ENCODE measurements at places on chromosomes 6 and 20.

DNA sequence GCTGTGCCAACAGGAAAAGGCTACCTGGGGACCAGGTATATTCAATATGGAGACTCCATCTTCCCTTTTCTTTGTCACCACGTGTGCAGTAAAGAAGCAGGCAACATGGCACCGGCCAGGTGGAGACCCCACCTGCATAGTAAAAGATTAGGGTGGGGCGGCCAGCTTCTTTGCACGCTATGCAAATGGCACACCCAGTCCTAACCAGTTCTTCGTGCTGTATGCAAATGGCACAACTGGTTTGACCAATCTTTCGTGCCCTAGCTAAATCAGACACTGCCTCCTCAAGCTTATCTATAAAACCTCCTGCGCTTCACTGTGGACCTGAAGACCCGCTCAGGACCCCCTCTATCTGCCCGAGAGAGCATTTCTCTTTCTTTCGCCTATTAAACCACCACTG is 88.8 kb upstream of the EZR start:
- no peak for DNase-seq

GRCh38 chr20:22499515-22500166 is 84.7 kb downstream of the FOXA2 start:
- peak; percentile 97 for DNase-seq

GRCh38 chr6:21244897-21245470 is 348.6 kb upstream of the SOX4 start:
- no peak for DNase-seq

GRCh38 chr20:3935295-3935955 is 46.2 kb downstream of the PANK2 start:
- no peak for DNase-seq

GRCh38 chr6:50848989-50849795 is 30.5 kb downstream of the TFAP2B start:
- DNase-seq: no peak

DNA sequence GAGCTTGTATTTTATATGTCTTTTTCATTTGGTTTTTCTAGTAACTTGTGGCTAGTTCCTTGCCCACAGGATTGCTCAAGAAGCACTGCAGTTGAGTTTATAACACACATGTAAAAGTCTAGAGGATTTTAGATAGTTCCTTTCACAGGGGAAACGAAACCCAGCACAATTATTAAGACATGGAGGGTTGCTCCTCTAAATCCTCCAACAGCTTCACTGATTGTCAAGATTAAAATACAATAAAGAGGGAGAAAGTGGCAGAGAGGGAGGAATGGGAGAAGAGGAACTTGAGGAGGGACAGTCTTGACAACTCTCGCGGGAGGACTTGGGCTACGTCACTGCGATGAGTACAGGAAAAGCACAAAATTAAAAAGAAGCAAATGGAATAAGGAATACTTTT is 9.7 kb upstream of the TBC1D7 start:
- DNase-seq: no peak

- DNase-seq: no peak
These were observed 5.1 kb downstream of the QKI start for GRCh38 chr6:163419413-163420288.

DNA sequence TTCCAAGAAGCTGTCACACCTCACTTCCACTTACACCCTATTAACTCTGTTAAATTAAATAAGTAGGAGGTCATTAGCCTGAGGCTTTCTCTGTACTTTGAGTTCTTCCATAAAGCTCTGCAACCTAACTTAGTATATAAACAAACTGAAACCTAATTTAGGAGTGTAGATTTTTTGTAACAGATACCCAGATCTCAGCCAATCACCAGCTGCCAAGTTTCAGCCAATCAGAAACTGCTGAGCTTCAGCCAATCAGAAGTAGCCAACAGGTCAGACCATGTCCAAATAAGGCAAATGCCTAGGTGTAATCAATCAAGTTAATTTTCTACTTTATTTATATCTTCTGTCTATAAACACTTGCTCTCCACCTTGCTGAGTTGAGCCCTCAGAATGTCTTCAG is 142.7 kb upstream of the SULF2 start:
- DNase-seq: no peak

- DNase-seq: no peak
These were observed 119.1 kb upstream of the SLC2A12 start for GRCh38 chr6:134171517-134171916.

- DNase-seq: no peak
These were observed 220.8 kb downstream of the ERMARD start for GRCh38 chr6:169972101-169972651.

DNA sequence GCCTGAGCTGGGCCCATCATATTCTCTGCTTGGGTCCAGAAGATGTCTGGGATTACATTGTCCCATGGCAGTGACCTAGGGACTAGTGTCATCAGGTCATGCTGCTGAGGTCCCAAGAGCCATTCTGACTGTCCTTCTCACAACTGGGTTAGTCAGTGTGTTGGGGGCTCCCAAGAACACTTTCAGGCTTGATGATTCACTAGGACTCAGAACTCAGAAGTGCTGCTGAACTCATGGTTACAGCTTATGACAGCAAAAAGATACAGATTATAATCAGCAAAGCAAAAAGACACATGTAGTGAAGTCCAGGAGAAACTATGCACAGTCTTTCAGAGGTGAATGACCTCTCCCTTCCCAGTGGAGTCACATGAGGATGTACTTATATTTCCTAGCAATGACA is 107.8 kb downstream of the SYNE1 start:
- DNase-seq: no peak

GRCh38 chr20:48017509-48017908 is 232.2 kb upstream of the SULF2 start:
- no peak for DNase-seq

- DNase-seq: no peak
These were observed 1044.7 kb downstream of the KIF16B start for GRCh38 chr20:15528391-15529111.

DNA sequence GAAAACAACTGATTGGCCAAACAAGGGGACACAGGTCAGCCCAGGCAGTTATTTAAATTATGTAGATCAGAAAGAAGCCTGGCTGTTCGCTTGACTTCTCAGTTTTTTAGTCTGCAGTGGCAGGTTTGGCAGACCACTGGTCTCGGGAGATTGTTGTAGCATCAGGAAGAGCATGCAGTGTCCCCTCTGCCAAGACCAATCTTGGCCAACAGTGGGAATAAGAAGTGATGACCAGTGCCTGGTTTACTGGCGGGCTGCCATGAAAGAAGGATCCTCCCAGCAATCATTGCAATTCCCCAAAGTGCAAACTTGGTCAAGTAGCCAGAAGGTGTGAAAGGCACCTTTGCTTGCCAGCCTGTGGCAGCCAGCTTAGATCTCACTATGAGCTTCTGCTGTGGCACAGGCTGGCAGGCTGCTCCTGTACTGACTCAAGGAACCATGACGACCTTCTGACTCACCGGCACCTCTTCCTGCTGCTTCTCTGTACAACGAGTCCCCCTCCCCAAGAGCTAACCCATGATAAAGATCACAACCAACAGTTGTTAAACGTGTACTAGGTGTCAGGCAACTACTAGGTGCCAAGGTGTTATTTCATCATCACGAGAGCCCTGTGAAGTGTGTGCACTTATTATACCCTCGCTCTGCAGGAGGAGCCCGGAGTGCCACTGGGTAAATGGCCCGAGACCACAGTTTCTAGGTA is 76.8 kb upstream of the DUSP22 start:
- DNase-seq: no peak

GRCh38 chr20:14441201-14441600 is 103.8 kb upstream of the FLRT3 start:
- no peak for DNase-seq

GRCh38 chr6:53433951-53434285 is 85.2 kb upstream of the ELOVL5 start:
- DNase-seq: no peak

GRCh38 chr6:145711372-145711771 is 23.9 kb downstream of the EPM2A start:
- no peak for DNase-seq

GRCh38 chr6:166944666-166945256 is 11.6 kb downstream of the RNASET2 start:
- no peak for DNase-seq

DNA sequence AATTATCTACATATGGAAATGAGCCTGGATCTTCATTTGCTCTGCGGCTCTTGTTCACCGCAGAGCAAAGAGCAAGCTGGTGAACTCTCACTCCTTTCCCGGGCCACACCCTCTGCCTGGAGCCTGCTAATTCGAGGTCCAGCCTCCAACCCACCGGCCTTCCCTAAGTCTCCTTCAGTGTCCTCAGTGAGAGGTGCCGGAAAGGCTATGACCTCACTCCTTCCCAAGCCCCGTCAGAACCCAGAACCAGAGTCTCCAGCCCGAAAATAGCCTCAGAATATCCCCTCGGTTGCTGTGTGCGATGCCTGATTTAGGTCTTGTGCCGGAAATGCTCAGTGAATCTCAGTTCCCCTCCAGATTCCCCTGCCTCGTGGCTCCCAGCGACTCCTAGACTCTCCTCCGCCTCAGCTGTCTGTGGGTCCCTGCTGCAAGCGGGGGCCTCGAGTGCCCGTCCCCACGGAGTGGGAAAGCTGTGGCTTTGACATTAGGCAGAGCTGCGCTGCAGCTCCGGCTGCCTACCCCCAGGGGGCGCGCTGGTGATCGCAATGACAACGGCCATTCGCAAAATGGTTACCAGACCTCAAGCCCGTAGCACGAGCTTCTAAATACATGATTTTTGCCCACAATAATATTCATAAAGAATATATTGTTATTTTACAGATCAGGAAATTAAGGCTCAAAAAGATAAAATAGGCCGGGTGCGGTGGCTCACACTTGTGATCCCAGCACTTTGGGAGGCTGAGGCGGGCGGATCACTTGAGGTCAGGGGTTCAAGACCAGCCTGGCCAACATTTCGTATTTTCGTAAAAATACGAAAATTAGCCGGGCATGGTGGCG is 4.1 kb upstream of the BNIP5 start:
- DNase-seq: peak; percentile 30

DNA sequence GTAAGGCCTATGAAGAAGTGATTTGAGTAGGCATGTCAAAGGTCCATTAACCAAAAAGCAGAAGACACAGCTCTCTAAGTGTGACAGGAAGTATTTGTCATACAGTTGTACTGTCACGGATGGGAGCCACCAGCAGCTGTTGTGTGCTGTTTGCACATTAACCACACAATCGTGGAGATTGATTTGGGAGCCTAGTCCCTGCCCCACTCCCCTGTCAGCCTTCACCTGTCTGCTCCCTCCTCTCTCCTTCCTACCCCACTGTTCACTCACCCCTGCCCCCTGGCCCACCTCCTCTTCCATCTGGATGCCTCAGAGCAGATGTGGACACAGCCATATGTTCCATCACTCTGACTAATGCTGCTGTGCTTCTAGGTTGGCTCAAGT is 124.7 kb upstream of the SPACA1 start:
- DNase-seq: no peak

DNA sequence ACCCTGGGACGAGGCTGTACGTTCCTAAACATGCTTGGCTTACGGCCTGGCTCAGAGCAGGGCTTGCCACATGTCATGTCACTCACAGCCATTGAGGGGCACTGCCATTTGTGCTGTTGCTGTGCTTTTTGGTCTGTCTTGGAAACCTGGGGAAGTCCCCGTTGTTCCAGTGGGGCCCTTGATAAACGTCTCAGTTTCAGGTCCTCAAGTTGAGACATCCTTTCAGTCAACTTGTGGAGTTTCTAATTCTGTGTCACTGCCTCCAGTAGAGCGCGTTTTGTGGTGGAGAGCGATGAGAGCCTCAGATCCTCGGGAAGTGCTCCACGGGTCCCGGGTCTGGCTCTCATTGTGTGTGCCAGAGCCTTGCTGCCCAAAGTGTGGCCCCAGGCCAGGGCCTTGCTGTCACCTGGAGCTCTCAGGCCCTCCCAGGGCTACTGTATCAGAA is 43.0 kb upstream of the CCR6 start:
- no peak for DNase-seq

DNA sequence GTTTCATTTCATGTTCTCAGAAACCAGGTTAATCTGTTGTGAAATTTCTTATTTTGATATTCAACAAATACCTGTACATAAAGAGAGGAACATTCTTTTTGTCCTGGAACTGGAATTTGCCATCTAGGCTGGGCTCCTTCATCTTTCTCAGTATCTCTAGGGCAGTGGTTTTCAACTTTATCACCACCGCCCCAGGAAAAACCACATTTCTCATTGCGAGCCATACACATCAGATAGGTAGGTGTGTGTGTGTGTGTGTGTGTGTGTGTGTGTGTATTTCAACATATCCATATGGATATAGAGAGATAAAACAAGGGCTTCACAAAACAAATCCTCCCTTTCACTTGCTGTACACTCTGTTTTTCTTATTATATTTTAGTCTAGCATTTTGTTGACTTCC is 24.1 kb downstream of the BFSP1 start:
- no peak for DNase-seq

- DNase-seq: no peak
These were observed 982 bp downstream of the MMUT start for GRCh38 chr6:49462071-49462470.

DNA sequence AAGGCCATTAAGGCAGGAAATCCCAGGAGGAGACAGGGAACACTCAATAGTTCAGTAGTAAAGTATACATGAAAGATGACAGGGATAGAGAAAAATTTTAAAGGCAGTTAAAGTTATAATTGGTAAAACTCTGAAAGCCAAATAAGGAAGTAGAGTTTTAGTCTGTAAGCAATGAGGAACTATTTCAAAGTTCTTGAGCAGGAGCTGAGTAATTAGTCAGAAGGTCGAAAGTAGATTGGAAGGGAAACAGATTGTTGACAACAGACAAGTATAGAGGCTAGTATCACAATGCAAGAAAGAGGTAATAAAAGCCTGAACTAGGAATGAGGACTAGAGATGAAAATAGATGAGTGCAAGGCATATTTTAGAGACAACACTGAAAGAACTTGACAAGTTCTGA is 150.3 kb downstream of the CDK19 start:
- DNase-seq: no peak

DNA sequence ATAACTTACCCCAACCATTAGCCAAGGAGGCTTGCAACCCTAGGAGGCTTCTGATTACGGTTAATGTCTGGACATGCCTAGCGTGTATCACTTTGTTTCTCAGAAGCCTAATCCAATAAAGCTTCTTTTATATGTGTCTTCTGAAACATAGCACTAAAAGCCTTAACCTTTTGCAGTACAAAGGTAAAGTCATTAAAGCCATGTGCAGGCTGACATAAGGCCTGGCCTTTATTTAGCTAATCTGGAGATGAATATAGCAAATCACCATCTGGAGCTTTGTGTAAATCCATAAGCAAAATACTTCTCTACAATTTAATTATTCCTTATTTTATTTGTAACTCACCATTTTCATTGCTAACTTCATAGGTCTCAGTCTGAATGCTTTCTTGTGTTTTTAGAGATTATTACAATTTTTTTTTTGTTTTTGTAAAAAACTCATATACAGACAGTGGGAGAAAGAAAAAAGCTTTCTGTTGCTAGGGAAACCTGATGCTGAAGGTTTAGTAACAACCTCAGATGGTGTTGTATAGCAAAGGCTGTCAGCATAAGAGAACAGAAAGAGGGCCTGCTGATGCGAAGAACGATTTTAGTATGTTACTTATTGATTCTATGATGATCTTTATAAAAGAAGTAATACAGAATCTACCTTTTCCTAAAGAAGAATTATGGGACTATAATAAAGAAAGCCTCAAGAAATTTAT is at the start of gene EYS:
EYS (minus strand) TSS at position 101 of the 701 bp plus-strand sequence. CDS start 211,816 bp downstream, outside the sequence.
- DNase-seq: peak; percentile 32
